Activated CD4-positive, alpha-beta T cell treated with anti-CD3 and anti-CD28 coated beads for 4 hours (primary cell): ENCODE measurements at places on chromosomes 7 and 10.

- DNase-seq = no peak
These were observed 154.5 kb upstream of the MAGI2 start for GRCh38 chr7:79608005-79608404.

DNA sequence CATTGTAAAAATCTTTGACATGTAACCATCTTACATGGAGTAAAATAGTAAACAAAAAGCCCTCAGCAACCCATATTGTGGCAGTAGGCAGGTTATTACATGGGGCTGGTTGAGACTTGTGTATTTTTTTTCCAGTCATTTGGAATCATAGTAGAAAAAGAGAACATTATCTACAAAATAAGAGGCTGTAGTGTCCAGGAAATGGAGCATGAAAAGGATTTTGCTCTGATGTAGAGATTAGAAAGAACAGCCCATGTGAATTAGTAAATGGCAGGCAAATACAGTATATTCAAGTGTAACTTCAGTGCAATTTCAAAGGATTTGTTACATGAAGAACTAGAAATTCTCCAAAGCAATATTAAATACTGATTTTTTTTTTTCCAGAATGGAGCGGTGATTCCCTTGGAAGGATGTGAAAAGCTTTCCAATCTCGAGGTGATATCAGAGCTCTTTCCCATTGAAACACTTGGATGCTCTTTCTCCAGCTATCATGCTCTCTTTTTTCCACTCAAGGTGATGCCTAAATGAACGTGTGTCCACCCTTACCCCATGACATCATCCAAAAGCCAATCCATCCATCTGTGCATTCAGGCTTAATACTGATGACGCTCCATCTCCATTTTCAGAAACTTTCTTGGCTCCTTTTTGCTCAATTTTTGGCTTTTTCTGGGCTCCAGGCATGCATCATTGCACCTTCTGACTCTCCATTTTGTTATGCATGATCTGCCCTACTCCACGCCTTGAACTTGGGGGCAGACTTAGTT, 1034.7 kb downstream of the TYW1 start:
- DNase-seq = no peak

GRCh38 chr7:85757348-85757747, 570.5 kb upstream of the SEMA3D start:
- DNase-seq = no peak

DNA sequence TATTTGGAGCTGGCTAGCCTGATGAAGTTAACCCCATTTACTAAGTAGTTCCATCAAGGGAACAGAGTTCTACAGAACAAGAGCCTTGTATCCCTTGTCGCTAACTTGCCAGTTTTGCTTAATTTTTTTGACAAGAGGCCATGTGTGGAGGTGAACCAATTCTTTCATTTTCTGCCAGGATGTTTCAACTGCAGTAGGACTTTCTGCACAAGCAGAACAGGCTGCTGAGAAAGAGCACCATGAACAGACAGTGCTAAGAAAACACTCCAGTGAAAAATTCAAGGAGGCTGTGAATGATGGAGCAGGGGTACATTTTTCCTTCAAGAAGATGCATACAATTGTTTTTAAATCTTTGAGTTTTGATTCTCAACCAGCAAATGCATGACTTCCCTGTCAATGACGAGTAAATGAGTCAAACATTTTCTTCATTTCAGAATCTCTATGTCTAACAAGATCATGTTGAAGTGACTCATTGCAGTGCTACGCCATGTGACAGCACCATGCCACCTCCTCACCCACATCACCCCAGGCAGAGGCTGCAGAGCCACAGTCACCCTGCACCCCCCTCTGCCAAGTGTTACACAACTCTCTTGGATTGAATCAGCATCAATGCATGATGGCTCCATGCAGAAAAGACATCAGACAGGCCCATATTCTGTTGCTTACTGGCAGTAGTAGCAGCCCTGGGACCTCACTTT, 193.1 kb downstream of the COBL start:
- DNase-seq = peak; percentile 36

- DNase-seq = no peak
These were observed 134.7 kb upstream of the FAM20C start for GRCh38 chr7:57482-58255.

GRCh38 chr7:25118048-25118753, 6.9 kb downstream of the CYCS start:
- DNase-seq = no peak

- DNase-seq = no peak
These were observed 168.4 kb downstream of the AMPH start for GRCh38 chr7:38462819-38463218.

- no peak for DNase-seq
These were observed 84.9 kb downstream of the NAMPT start for GRCh38 chr7:106199813-106200364.

- DNase-seq = no peak
These were observed 100.9 kb downstream of the SAMD9 start for GRCh38 chr7:93016681-93017381.

- DNase-seq = no peak
These were observed 79.6 kb downstream of the LARP4B start for GRCh38 chr10:851901-852300.

DNA sequence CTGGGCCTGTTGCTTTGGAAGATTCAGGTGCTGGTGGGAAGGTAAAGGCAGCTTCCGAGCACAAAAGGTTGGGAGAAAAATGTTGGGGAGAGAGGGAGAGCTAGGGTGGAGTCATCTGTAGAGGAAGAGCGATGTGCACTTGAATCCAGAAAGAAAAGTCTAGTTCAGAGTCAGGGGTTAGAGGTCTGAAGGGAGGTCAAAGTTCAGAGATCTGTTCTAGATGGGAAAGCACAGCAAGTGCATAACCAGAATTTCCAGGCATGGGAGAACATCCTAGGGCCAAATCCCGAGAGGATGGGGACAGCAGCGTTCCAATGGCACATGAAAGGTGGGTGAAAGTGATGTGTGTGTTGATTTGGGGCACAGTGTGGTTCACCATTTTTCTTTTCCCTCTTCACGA, 51.5 kb upstream of the MKLN1 start:
- DNase-seq = no peak

DNA sequence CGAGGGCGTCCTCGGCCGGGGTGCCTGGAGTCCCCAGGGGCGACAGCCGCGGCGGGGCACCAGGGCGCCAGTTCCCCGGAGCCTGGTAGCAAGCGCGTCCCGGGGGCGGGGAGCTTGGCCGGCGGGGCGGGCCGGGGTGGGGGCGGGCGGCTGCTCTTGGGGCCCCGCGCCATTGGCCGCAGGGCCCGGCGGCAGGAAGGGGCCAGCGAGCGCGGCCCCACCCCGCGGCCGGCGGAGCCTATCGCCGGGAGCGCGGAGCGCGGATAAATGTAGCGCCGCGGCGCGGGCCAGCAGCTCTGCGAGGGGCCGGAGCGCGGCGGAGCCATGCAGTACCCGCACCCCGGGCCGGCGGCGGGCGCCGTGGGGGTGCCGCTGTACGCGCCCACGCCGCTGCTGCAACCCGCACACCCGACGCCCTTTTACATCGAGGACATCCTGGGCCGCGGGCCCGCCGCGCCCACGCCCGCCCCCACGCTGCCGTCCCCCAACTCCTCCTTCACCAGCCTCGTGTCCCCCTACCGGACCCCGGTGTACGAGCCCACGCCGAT, at the start of gene HHEX:
TSS of gene HHEX (plus strand) at position 293 of the 548 bp plus-strand sequence. CDS start at position 325, 32 bp downstream.
- peak; percentile 29 for DNase-seq

GRCh38 chr10:88642963-88643362, 21.3 kb upstream of the LIPF start:
- DNase-seq = no peak

GRCh38 chr7:84102213-84102612, 92.4 kb downstream of the SEMA3A start:
- DNase-seq = no peak

DNA sequence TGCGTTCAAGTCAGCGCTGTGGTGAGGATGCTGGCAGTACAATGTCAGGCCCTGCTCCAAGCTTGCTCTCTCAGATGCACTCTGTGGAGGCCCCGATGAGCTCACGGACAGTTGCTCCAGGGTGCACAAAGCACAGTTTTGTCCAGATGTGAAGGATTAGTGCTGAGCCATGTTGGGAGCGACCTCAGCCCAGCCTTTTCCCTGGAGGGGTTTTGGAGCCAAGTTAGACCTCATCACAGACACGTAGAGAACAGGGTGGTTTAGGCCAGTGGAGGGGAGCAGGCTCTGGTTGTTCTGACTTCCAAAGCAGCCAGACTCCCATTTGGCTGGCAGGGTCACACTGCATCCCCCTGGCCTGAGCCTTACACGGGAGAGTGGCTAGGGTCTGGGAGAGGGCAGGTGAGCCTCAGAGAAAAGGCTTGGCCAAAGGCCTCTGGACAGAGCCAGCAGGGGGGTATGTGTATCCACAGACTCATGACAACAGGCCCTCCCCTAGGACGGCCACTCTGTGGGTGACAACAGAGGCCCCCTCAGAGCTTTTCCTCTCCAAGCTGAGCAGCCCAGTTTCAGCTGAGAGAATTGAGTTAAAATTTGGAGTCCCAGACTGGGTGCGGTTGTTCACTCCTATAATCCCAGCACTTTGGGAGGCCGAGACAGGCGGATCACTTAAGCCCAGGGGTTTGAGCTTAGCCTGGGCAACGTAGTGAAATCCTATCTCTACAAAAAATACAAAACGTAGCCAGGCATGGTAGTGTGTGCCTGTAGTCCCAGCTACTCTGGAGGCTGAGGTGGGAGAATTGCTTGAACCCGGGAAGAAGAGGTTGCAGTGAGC, 4.7 kb downstream of the PLAC9 start:
- no peak for DNase-seq

DNA sequence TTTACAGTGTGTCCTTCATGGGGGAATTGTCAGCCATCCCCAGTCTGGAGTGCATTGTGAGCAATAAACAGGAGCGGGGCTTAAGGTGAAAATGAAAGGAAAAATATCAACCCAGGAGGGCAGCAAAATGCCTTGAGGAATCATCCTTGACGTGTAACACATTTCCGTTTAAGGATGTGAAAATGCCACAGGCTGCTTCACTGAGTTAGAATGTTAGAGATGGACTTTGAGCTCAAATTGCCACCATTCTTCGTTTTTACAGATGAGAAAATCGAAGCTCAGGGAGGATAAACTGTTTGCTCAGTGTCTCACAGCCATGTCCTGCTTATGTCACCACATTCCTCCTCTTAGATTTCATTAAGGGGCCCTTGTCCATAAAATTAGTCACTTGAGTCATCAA, 23.1 kb downstream of the SORCS3 start:
- DNase-seq = no peak

DNA sequence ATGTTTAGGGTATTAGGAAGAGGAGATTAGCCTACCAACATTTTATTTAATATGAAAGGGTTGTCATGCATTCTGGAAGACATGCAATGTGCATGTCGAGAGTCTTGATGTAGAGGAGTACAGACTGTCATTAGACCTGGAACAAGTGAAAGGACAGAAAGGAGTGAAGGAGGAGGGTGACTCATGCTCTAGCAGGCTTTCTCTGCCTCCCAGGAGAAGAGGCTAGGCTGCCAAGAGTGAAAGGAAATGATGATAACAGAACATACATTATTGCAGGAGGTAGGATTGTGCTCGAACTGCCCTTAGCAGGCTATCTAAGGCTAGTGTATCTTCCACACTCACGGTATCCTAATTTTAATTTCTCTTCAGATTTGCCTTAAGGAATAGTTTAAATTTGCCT, 228.8 kb downstream of the EXOC4 start:
- no peak for DNase-seq

DNA sequence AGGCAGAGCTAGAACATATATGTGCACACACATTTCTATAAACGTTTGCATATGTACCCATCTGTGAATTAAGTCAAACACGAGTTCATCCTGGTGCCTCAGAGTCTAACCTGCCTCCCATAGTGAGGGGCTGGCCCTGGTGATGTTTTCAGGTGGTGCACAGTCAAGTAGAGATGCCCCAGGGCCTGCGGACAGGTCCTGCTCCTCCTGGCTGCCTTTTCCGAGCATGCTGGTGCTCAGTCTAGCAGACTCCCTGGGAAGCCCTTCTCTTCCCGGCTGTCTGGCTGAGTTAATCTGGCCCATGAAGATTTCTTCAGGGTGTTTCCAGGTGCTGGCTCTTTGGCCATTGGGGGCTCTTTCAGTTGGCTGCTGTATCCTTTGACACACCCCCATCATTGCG, 14.3 kb downstream of the ADCY1 start:
- DNase-seq = no peak

DNA sequence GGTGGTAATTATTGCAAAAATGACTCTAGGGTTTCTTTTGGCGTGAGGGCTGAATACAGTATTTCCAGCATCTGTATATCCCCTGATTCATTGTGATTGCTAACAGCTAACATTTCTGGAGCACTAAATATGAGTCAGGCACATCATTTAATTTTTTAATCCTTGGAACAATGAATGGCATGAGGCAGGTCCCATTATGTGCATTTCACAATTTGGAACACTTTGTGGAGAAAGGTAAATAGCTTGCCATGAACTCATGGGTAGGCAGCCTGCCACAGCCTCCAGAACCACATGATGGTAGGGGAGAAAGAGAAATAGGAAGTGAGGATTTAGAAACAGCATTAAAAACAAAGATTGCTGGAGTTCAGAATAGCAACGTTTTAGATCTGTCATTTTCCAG, 1.7 kb downstream of the NPTX2 start:
- no peak for DNase-seq
